ENCODE measurements at places on chromosomes 7 and 10.

DNA sequence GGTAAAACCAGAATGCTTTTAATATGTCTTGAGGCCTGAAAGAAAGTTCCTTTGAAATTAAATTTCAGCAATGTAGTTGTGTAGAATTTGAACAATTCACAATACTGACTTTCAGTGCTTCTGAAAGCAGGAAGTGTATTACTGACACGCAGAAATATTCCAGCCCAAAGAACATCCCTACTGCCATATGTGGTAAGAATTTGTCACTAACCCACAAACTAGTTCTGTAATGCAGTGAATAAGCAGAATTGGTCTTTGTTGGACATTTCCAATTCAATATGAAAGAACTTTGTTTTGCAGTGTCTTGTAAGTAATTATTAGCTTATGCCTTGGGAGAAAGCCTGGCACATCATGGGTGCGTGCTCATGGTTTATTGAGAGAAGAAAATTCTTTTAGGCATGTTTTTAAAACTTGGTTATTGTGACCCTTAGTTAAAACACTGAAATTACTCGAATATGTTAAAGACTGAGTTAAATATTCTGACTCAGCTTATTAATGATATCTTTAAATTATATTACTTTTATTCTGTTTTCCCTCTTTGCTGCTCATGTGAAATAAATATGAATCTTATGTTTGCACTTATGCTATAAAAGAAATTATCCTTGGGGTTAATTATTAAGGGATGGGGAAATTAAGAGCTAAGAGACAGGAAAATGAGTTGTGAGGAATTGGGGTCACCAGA, 33.4 kb downstream of the PTPN12 start:
- DNase-seq: no peak

DNA sequence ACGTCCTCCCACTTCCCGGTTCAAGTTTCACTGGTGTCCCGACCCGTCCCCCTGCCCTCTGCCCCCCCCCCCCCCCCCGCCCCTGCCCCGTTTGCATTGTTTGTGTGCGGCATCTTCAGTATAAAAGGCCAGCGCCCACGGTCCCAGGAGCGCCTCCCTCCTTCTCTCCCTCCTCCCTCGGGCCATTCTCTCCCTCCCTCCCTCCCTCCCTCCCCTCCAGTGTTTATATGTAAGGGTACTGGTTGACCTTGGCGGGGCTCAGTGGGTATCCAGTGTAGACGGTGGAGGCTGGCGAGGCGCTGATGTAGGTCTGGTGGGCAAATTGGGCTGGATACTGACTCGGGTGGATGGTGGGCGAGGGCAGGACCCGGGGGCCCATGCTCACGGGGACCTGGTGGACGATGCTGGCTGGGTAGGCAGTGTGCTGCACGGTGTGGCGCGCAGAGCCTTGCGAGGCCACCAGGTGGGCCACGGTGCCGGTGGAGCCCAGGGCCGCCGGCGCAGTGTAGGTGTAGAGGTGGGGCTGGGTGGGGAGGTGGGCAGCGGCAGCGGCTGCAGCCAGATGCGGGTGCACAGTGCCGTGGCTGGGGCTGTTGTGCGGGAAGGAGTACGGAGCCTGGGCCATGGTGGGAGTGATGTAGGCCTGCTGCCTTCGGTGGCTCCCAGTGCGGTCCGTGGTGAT, 49.4 kb downstream of the CLEC2L start:
- DNase-seq: no peak

DNA sequence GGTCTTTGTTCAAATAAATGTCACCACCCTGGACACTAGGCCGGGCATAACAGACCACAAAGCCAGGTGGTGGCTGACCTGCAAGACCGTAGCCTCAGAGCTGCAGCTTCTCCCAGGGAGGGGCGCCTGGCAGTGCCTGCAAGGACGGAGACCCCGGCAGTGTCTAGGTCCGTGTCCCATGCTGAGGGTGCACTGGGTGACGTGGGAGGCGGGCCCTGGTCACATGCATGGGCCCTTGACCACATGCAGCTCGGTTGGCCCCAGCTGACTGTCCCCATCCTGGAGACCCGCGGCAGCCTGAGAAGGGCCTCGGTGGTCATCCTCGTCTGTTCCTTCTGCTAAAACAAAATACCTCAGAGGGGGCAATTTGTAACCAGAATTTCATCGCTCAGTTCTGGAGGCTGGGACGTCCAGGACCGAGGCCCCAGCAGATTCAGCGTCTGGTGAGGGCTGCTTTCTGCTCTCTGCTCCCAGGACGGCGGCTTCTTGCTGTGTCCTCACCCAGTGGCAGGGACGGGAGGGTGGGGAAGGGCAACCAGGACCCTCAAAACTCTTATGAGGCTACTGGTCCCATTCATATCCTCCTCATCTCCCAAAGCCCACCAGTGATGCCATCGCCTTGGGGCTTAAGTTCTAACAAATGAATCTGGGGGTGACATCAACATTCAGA, 36.8 kb downstream of the PWWP2B start:
- DNase-seq: no peak

- DNase-seq: no peak
These were observed 353.2 kb downstream of the HGF start for GRCh38 chr7:81416659-81417058.

DNA sequence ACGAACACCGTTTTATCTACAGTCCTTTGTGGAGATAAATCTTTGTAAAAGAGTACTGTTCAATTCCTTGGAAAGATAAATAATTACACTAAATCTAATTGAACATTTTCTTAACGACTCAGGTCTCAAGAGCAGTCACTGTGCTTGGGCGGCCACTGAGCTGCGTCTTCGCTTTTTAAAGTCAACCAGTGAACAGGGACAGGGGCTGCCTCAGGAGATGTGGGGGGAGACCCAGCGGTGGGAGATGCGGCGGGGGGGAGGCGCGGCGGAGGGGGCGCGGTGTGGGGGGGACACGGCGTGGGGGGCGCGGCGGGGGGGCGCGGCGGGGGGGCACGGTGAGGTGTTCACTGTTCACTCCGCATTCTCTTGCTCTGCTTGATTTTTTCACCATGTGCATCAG, 39.8 kb downstream of the CAMK2B start:
- no peak for DNase-seq

GRCh38 chr10:18140149-18140956, at the start of gene CACNB2:
Gene CACNB2, plus strand, starts transcription at chr10:18140424.
- peak; percentile 25 for DNase-seq

- DNase-seq: no peak
These were observed 131.5 kb upstream of the C1QL3 start for GRCh38 chr10:16653224-16653623.

GRCh38 chr7:73451780-73452398, 18.3 kb downstream of the FZD9 start:
- no peak for DNase-seq

DNA sequence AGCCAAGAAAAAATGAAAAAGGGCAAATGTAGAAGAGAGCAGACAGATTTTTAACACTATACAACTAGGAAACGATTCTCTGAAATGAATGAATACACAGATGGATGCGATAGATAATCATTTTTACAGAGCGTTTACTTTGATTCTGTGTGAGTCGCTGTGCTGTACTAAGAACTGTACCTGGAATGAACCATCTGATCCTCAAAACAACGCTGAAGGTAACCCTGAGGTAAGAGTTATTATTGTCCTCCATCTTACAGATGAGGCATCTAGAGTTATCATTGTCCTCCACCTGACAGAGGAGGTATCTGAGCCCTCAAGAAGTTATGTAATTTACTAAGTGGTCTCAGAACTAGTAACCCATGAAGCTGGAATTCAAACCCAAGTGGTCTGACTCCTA, 80.2 kb downstream of the CHCHD3 start:
- no peak for DNase-seq

GRCh38 chr7:86939197-86939814, 120.1 kb downstream of the ELAPOR2 start:
- DNase-seq: no peak

DNA sequence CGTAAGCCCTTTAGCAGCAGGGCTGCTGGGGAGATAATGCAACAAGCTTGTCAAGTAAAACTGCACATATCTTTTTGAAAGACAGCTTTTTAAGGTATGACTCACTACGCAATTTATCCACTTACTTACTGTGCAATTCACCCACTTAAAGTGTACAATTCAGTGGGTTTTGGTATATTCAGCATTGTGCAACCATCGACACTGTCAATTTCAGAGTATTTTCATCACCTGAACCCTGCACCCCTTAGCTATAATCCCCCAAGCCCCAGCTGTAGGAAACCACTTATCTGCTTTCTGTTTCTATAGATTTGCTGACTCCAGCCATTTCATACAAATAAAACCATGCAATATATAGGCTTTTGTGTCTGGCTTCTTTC, 168.0 kb downstream of the PTPN20 start:
- no peak for DNase-seq

GRCh38 chr7:94655126-94655847, 646 bp downstream of the SGCE start:
- no peak for DNase-seq

GRCh38 chr10:74213571-74214162, 62.6 kb downstream of the ADK start:
- DNase-seq: no peak

- no peak for DNase-seq
These were observed 51.2 kb downstream of the ANLN start for GRCh38 chr7:36440880-36441279.

DNA sequence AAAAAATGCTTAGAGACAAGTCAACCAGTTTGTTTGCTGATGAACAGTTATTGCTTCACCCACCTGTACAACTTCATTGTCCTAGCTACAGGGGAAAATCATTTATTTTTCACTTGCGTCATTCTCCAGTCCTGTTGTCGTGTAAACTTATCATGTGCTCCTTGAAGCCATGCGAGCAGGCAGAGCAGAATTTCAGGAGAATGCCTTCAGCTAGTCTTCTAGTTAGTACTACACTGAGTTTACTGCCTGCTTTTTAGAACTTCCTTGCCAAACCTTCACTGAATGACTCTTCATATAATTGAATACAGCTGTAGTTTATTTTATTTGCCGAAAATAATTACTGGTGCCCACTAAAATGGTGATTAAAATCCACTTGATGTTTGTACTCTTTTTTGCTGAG, 15.6 kb downstream of the RPA3 start:
- no peak for DNase-seq

GRCh38 chr7:12709726-12710502, 22.5 kb downstream of the ARL4A start:
- DNase-seq: no peak

DNA sequence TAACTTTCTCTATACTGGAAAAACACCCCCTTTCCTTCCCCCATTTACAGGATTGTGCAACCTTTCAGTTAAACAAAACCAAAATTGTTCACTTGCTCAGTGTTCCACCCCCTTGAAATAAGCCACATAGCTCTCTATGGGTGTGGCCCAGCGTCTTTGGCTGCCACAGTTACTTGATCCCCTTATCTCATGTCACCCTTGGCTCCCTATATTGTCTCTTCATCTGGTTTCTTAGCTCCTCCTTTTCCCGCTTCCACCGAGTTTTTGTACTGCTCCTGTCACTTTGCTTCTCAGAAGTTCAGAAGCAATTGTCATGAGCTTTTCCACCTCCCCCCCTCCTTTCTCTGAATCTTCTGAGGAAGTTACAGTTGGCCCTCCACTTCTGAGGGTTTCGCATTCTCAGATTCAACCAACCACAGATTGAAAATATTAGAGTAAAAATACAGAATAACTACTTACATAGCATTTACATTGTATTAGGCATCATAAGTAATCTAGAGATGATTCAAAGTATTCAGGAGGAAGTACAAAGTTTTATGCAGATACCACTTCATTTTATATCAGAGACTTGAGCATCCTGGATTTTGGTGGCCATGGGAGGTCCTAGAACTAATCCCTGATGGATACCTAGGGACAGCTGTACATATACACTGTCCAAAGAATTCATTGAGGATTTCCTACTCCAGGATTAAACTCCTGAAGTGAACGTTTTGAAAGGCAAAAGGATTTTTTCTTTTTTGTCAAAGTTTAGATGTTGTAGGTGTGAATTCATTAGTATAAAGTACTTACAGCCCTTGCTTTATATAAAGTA, 60.4 kb downstream of the ADD3 start:
- DNase-seq: no peak

- DNase-seq: no peak
These were observed 86.0 kb upstream of the PODXL start for GRCh38 chr7:131642429-131642828.

GRCh38 chr10:28397229-28397628, 94.4 kb upstream of the MPP7 start:
- no peak for DNase-seq

- no peak for DNase-seq
These were observed 20.9 kb downstream of the MORN4 start for GRCh38 chr10:97612386-97612785.

DNA sequence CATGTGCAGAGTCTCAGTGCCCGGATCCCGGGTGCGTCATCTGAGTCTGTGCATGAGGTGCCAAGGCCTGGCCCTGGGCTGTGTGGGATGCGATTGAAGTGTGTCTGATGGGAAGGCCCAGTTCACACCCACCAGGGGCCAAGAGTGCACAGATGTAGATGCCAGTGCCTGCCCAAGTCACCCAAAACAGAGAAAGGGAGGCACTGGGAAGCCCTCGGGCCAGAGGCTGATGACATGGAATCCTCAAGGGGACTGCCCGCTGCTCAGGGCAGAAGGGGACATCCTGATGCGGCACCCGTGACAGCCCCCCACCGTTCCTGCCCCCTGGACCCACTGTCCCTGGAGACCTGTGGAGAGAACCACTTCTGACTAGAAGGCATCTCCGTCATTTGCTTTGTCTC, 72.2 kb upstream of the ZNF479 start:
- no peak for DNase-seq

DNA sequence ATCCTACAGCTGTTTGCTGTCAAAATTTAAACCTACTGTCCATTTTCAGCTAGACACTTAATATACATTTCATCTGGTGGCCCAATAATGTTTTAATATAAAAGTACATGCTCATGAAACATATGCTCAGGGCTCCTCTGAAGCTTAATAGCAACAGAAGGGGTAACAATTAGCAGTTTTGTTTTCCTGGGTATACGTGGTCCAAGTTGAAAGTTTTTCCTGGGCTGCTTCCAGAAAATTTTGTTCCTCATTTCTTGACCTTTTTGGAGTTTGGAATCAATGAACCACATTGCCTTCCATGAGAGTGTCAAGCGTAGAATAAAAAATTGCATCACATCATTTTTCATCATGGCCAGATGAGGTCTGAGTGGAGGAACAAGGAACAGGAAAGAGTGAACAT, 537.3 kb upstream of the MGMT start:
- no peak for DNase-seq

DNA sequence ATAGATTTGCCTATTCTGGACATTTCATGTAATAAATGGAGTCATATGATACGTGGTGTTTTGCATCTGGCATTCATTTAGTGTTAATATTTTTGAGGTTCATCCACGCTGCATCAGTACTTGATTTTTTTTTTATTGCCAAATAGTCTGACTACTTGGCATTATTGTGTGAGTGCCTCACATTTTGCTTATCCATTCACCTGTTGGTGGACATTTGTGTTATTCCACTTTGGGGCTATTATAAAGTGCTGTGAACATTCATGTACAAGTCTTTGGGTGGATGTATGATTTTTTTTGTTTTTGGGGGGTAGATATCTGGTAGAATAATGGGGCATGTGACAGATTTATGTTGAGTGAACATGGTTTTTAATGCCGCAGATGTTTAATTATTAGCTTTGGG, 19.7 kb downstream of the CUL1 start:
- no peak for DNase-seq
